CD4-positive, alpha-beta T cell (primary cell): ENCODE measurements at places on chromosomes 1 and 21.

- DNase-seq = peak; percentile 48
Observed at GRCh38 chr1:31745096-31745945, 18.8 kb downstream of the ADGRB2 start.

- no peak for DNase-seq
Observed at GRCh38 chr1:44817307-44817706, 9.0 kb downstream of the BTBD19 start.

DNA sequence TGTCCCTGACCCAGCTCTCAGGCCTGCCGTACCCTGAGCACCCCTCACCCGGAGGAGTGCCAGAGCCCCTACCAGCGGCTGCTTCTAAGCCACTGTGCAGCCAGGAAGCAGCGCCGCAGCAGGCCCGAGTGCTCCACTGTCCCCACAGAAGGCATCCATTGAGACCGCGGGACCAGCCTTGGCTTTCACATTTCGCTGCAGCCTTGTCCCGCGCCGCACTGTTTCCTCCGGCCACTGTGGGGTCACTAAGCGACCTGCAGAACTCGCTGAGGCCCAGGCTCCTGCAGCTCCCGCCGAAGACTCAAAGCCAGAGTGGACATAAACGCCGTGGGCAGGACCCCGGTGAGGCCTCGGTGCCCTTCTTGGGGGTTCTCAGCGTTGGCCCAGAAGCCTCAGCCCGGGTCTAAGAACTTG is 3.0 kb downstream of the ALX3 start:
- DNase-seq = no peak

DNA sequence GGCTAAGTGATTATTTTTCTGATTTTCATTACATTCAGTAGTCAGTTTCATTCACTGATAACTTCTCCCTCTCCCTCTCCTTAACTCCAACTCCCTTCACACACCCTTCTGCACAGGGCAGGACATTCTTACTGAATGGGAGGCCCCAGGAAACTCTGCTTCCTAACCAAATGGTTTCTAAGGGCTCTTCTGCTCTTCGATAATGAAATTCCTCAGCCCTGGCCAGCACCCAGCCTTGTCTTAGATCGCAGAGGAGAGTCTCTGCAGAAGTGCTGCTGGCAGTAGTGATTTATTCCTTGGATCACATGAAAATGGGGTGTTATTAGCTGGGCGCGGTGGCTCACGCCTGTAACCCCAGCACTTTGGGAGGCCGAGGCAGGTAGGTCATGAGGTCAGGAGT is 16.4 kb downstream of the PLEKHM2 start:
- no peak for DNase-seq
